Ureter (tissue), 1 donor: ENCODE measurements at places on chromosomes 11 and 22. TPM values are rescaled to one million over a fixed set of nuclear protein-coding genes. Genes with fewer than 3 reads are reported as not detected.

The OR10A6 gene
- not detected for total RNA-seq

The APLNR gene
- 4.7 TPM for total RNA-seq

DNA sequence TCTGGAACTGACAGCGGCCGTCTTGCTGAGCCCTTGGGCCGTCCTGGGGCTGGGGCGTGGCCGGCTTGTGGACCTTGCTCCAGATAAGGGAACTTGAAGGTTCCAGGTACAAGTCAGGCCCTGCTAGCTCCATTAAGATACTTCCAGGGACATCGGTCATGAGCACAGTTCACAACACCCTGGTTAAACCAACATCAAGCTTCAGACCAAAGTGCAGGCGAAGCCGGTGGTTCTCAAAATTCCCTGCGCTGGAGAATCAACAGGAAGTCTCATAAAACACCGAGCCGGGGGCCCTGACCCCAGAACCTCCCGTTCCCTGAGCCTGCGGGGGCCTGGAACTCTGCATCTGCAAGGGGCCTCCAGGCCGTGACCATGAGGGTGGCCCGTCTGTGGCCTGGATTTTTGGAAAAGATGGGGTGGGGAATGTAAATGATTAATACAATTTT is 1043.8 kb downstream of the BRD1 start:
- no peak for DNase-seq

DNA sequence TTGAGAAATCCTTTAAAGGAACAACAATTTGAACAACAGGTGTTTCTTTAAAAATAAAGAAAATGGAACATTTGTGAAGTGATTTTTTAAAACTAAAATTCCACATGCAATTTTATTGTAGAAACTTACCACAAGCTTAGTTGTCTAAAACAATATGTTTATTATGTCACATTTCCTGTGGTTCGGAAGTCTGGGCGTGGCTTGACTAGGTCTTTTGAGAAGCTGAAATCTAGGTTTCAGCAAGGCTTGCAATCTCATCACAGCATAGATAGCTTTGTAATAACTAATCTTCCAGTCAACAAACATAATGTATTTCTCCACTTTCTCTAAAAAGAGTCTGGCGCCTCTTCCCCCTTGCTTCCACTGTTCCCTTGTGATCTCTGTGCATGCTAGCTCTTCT is 27.0 kb downstream of the MS4A6A start:
- DNase-seq: no peak

DNA sequence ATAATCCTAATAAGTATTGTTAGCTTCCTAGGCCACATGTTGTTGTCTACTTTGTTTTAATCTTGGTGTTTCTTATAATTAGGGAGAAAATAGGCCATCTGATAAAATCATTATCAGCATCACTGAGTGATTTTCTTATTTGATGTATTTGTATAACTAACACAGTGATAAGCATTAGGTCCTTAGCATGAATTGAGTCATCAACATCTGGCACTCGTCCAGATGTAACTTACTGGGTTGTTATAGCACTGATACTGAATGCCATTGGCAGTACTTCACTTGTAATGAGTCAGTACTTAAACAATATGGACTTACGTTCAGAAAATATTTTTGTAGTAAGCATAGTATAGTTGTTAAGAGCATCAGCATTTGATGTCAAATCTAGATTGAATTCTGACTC is 16.2 kb downstream of the API5 start:
- no peak for DNase-seq
